ENCODE measurements at places on chromosomes 12 and 14.
A peak's percentile ranks its signal among the peaks of the same experiment; 100 is the strongest.

- no peak for DNase-seq
Measured at GRCh38 chr14:62470935-62471334, 574.3 kb downstream of the KCNH5 start.

DNA sequence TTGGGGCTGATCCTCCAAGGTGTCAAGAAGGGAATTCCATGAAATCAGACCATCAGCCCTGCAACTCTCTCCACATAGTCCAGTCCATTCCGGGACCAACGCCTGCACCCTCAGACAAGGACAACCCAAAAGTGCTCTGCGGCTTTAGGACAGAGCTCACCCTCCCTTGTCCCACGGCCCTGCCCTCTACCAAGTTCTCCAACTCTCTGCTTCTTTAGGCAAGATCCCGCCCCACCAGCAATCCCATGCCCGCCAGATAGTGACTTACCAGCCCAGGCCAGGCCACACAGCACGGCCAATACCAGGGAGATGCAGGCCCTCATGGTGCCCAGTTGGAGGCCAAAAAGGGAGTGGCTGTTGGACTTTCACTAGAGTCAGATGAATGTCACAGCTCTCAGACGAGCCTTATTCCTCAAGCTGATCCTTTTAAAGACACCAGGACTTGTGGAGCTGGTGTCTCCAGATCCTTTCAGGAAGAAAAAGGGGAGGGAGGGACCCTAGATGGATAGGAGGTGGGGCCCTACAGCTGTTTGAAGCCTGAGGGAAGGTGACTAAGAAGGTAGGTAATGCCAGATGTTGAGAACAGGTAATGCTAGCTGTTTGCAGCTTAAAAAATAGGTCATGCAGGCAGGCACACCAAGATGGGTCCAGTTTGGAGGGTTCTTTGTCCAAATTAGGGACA lies at the start of gene ENDOU:
Gene ENDOU (minus strand): TSS at position 400 of the 682 bp plus-strand sequence. CDS start 77 bp downstream, at position 323.
- DNase-seq = no peak

DNA sequence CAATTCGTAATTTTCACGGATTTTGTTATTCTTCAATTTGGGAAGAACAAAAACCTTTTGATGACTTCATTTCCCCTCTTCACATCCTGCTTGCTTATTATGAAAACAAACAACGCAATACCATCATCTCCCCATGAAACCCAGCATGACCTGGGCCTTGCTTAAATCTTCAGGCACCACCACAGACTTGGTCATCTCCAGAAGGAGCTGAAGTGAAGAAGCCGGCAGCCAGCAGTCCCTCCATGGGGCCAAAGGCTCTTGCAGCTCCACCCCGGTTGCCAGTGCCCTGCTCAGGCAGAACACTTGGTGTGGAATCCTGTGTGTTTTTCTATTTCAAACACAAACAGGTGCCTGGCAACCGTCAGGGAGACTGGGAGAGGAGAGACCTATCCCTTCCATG lies 982.9 kb upstream of the TMEM132C start:
- no peak for DNase-seq

DNA sequence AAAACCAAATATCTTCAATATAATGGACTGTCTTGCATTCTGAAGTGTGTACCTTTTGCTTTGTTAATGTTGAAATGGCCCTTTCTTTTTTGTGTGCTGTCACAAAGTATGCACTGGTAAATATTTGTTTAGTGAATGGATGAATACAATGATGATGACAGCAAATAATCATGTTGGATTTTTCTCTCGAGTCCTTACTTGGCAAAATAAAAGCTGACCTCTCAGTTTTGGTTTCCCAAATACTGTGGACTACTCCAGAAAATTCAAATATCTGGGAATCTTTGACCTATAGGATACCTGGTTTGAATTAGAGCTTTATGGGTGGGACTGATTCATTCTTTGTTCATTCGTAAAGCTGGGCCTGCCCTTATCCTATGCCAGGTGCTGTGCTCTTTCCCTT lies 5.5 kb downstream of the UBE3B start:
- DNase-seq = no peak

DNA sequence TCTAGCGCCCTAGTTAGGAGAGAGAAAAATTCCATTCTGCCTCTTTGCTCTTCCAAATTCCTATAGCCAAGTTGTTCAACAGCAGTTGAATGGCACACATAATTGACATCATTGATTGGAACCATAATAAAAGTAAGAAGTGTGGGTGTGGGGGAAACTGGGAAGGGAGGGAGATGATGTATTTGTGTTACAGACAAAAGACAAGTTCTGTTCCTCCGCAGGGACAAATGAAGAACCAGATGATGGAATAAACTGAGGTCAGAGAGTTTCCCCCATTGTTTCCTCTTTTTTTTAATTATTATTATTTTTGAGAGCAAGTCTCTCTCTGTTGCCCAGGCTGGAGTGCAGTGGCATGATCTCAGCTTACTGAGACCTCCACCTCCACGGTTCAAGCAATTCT lies 34.9 kb downstream of the GDF11 start:
- no peak for DNase-seq

GRCh38 chr14:64891839-64892375 lies 12.2 kb upstream of the SPTB start:
- DNase-seq = peak; percentile 89

- DNase-seq = no peak
Measured at GRCh38 chr12:19234171-19234704, 104.7 kb downstream of the PLEKHA5 start.

DNA sequence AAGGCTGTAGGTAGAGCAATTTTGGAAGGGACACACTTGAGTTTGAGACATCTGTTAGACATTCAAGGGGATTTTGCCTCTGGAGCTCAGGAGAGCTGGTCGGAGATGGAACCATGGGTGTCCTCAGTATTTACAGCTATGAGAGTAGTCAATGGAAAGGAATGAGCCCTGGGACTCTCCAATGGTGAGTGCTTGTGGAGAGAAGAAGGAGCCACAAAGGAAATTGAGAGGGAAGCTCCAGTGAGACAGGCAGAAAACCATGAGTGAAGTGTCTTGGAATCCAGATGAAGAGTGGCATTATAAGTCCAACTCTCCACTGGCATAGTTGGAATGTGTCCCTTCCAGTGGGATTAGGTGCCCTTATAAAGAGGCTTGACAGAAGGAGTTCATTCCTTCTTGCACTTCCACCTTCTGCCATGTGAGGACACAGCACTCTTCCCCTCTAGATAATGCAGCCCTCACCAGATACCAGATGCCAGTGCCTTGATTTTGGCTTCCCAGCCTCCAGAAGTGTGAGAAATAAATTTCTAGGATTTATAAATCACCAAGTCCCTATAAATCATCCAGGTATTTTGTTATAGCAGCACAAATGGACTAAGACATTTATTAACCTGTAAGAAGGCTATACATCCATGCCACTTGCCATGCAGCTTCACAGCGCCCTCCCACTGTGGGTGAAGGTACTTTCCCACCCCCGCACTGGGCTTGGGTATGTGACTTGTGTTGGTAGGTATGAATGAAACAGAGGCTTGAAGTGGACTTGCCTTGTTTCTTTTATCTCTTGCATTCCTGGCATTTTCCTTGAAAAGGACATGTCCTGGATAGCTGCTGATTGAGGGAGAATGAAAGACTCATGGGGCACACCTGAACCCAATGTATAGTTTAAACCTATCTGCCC lies 27.3 kb downstream of the LLPH start:
- no peak for DNase-seq

GRCh38 chr12:115121053-115121452 lies 437.1 kb upstream of the TBX3 start:
- DNase-seq = no peak

DNA sequence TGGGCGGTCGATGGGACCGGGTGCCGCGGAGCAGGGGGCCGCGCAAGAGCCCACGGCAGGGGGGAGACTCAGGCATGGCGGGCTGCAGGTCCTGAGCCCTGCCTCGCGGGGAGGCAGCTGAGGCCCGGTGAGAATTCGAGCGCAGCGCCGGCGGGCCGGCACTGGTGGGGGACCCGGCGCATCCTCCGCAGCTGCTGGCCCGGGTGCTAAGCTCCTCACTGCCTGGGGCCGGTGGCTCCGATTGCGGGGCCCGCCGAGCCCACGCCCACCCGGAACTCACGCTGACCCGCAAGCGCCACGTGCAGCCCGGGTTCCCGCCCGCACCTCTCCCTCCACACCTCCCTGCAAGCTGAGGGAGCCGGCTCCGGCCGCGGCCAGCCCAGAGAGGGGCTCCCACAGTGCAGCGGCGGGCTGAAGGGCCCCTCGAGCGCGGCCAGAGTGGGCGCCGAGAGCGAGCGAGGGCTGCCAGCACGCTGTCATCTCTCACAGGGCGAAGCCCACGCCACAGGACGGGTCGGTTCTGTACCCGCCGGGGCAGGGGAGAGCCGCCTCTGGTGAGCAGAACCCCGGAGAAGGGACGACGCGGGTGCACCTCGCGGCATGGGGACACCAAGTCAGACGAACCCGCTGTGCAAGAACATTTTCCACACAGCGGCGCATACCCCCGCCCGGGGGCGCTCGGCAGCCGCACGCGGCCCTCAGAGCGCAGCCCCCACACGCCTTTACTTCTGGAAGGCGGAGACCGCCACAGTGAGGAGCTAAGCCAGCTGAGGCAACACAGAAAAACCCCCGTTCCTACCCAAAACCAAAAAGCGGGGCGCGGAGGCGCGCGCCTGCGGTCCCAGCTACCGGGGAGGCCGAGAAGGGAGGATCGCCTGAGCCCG lies 1.2 kb upstream of the SIVA1 start:
- DNase-seq = no peak

GRCh38 chr12:64070454-64070853 lies 151.6 kb downstream of the KICS2 start:
- no peak for DNase-seq

DNA sequence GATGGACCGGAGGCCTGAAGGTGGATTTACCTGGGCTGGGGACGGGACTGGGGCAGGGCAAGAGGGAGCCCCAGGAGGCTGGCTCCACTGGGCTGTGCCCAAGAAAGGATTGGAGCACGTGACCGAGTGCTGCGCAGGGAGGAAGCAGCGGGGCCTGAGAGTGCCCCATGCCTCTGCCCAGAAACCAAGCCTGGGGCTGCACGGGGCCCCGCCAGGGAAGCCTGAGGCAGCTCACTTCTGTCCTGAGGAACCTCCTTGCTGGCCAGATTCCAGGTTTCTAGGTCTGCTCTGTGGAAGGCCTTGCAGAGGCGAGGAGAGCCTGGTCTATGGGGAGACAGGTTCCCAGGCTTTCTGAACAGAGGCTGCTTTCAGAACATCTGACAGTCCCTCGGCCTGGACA lies 10.4 kb downstream of the NGB start:
- no peak for DNase-seq

DNA sequence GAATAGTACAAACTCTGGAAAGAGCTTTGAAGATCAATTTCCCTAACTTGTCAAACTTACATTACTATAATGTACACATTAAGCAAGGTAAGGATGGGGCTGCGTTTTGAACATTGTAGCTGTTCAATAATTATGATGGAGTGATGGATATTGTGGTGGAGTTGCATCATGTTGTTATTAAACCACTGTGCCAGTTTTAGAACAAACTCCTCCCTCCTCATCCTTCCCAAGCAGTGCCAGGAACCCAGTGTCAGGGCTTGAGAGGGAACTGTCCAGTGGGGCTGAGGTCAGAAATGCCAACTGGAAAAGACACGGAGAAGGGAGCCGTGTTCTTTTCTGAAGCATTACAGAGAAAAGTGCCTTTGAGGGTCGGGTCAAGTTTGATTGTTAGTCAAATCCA lies 31.9 kb upstream of the PAPOLA start:
- no peak for DNase-seq

DNA sequence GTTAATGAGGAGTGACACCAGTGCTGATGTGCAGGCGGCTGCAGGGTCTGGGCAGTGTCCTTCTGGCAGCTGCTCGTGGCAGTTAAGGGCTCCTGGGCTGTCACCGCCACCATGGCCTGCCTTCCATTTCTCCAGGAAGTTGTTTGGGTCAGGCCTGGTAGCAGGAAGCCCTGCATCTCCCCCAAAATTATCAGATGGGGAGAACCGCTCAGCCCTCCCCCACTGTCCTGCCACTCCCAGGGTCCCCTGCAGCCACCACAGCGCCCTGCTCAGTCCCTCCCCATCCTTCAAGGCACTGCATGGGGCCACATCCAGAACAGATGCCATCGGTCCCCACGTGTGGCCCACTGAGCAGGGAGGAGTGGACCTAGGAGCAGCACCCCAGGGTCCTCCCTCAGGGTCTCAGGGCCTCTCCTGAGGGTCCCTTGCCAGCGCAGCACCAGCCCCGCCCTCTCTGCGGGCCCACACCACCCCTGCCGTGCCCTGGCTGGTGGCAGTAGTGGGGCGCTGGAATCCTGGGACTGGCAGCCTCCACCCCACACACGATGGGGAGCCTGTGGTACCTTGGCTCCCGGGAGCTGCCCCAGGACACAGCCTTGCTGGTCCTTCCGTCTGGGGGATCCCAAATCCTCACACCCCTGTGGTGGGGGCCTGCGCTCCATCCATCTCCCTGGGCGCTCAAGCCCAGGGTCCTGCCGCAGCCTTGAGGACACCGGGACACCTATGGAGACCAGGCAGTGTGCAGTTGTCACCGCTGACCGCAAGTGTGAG lies 10.3 kb upstream of the AMN start:
- DNase-seq = no peak

GRCh38 chr14:77024171-77024691 lies 4.3 kb downstream of the IRF2BPL start:
- no peak for DNase-seq

GRCh38 chr12:56658921-56659320 lies 13.1 kb upstream of the ATP5F1B start:
- no peak for DNase-seq

DNA sequence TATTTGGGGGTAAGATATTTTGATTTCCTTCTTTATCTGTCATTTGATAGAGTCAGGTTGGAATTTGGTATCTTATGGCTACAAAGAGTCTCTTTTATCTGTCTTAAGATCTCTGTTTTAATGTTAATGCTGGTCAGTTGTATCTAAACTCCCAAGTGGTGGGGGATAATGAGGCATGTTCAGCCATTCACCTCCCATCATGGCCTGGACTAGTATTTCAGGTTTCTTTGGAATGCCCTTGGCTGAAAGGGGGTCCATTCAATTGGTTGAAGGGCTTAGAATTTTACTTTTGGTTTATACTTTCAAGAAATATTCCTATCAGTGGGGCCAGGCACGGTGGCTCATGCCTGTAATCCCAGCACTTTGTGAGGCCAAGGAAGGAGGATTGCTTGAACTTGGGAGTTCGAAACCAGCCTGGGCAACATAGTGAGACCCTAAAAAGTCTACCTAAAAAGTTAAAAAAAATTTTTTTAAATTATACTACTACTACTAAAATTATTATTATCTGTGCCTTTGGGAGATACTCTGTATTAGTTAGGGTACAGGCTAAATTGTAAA lies 4.7 kb downstream of the DGLUCY start:
- DNase-seq = no peak

DNA sequence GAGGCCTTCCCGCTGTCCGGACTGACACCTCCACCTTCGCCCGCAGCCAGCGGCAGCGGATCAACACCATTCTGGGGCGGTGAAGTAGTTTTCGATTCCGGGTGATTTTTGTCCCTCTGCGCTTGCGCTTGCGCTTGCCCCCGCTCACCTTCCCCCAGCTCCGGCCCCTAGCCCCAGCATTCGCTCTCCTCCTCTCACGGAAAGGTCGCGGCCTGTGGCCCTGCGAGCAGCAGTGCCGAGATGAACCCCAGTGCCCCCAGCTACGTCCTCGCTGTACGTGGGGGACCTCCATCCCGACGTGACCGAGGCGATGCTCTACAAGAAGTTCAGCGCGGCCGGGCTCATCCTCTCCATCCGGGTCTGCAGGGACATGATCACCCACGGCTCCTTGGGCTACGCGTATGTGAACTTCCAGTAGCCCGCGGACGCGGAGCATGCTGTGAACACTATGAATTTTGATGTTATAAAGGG lies 22.7 kb upstream of the SRGAP1 start:
- DNase-seq = no peak
